KG1 (cell line): ENCODE measurements at places on chromosomes 4 and X.

- DNase-seq: no peak
Measured at GRCh38 chr4:86909546-86910295, 17.5 kb upstream of the C4orf36 start.

GRCh38 chrX:111888600-111888999, 12.6 kb downstream of the TRPC5OS start:
- DNase-seq: no peak

GRCh38 chrX:63581398-63581797, 203.6 kb downstream of the ARHGEF9 start:
- DNase-seq: no peak

DNA sequence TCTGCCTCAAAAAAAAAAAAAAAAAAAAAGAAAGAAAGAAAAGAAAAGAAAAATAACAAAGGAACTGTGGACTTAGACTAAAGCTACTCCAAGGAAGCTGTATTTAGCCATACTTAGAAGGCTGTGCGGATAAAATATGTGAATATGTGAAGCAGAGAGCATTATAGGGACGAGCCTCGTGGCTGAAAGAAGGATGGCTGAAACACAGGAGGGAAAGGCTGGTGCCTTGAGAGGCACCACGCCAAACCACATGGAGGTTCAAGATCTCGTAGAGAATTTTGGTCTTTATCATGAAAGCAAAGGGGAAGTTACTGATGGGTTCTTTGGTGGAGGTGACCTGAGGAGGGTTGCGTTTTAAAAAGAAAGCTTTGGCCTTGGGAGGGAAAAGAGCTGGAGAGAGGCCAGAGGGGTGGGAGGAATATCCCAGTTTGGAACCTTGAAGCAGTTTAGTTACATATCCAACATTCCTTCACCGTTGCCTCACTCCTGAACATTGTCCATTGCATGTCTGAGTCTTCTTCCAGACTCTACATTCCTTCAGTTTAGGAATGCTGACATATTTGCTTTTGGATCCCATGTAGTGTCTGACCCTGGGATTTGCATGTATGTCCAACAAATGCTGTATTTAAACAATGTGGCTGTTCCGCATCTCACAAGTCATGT, 82.5 kb downstream of the CPE start:
- no peak for DNase-seq

DNA sequence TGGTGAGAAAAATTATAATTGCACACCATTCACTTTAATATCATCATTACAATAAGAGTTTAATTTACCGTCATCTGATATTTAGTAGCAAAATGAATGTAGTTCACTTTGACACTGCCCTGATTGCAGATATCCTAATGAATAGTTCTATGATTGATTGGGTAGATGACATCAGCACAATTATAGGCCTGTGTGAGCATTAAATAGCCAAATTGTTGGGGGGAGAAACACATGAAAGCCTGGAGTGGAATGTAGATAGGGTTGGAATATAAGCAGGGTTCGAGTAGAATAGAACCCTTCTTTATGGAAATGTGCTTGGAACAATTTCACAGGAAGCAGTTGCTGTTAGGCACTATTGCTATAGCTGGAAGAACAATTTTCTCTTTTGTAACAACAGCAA, 1526.2 kb downstream of the RPA4 start:
- DNase-seq: no peak
